IgD-negative memory B cell (primary cell): ENCODE measurements at places on chromosomes 16 and 17. TPM values are rescaled to one million over a fixed set of nuclear protein-coding genes. Genes with fewer than 3 reads are reported as not detected.

Gene HCFC1R1
- polyA plus RNA-seq = 26.2 TPM

Gene ST6GALNAC1
- polyA plus RNA-seq = 0.44 TPM

Gene C17orf113
- 0.48 TPM for polyA plus RNA-seq

Gene KRT34
- polyA plus RNA-seq = not detected

Gene TAT
- not detected for polyA plus RNA-seq

Gene ARMC5
- 9.5 TPM for polyA plus RNA-seq

Gene FBXO39
- not detected for polyA plus RNA-seq

Gene ZPBP2
- 0.84 TPM for polyA plus RNA-seq

Gene NPIPB13
- polyA plus RNA-seq = 1.3 TPM

Gene TPSD1
- not detected for polyA plus RNA-seq

Gene METRNL
- 2.1 TPM for polyA plus RNA-seq

Gene SEC14L5
- polyA plus RNA-seq = 0.03 TPM

Gene PLEKHG4
- 0.65 TPM for polyA plus RNA-seq

Gene ZNF830
- 22.7 TPM for polyA plus RNA-seq

Gene CD300A
- polyA plus RNA-seq = 28.0 TPM

Gene C16orf54
- polyA plus RNA-seq = 50.6 TPM

Gene DNAAF1
- polyA plus RNA-seq = not detected
